Renal cortical epithelial cell (primary cell): ENCODE measurements at places on chromosomes 16 and 17.

- no peak for DNase-seq
Observed at GRCh38 chr17:57328109-57328882, 72.0 kb downstream of the MSI2 start.

DNA sequence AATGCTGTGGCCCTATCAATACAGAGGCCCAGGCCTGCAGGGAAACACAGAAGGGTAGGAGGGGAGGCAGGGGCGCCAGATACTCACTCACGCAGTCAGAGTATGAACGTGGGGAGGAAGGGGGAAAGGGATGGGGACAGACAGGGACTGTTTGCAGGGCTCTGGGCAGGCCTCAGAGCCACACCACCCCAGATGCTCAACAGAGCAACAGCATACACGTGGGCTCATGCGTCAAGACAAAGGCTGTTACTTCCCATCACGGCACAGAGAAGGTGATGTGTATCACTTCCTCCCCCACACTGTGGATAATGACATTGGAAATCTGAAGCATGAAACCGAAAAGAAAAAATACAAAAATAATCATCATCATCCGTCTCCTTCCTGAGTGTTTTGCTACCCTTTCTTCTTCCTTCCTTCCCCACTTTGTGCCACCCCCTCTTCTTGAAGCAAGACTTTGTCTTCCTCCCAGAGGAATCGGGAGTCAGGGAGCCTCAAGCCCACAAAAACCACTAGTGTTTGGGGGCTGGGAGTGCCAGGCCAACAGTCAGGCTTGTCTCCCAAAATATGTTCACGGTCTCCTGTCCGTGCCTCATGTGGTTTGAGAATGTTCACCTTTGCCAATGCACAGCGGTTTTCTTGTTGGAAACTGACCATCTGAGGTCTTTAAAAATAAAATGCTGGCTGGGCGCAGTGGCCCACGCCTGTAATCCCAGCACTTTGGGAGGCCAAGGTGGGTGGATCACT, 20.1 kb downstream of the SLC39A11 start:
- DNase-seq, result no peak

DNA sequence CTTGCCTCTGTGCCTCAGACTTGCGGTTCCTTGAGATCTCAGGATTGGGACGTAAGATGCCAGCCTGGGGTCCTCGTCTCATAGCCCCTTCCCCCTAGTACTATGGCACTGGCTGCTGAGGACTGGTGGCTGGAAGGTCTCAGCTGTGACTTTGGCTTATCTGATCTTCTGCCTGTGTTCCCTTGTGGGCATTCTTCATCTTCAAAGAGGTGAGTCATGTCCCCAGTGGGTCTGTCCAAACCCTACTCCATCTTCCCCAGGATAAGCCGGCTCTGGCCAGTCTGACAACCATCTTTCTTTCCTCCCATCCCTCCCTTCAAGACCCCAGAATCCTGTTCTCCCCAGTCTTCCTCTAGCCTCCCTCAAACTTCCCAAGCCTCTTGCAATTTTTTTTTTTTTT, 3.6 kb downstream of the CD19 start:
- DNase-seq, result no peak

DNA sequence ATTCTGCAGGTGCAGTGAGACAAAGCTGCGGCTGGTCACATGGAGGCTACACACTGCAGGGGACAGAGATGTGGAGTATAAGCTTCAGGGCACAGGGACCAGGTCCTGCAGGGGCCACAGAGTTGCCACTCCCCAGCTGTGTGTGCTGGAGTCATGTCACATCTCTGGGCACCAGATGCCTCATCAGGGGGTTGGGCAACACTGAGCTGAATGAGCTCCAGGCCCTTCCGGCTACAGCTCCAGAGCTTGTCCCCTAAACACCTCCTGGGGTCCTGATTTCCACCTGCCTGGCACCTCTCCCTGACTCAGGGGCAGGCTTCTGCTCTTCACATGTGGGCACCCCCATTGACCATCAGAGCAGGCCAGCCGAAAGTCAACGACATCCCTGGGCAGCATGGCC, 32.5 kb downstream of the SPHK1 start:
- no peak for DNase-seq

- DNase-seq, result no peak
Observed at GRCh38 chr16:11384184-11384955, 39.1 kb downstream of the RMI2 start.

- DNase-seq, result no peak
Observed at GRCh38 chr16:89861648-89862047, 11.7 kb upstream of the TCF25 start.
